ENCODE measurements at places on chromosomes 2 and 18.

GRCh38 chr2:222576171-222577081 is 79.5 kb downstream of the FARSB start:
- no peak for DNase-seq

- no peak for DNase-seq
Observed at GRCh38 chr18:2656981-2657512, 1.5 kb downstream of the SMCHD1 start.

DNA sequence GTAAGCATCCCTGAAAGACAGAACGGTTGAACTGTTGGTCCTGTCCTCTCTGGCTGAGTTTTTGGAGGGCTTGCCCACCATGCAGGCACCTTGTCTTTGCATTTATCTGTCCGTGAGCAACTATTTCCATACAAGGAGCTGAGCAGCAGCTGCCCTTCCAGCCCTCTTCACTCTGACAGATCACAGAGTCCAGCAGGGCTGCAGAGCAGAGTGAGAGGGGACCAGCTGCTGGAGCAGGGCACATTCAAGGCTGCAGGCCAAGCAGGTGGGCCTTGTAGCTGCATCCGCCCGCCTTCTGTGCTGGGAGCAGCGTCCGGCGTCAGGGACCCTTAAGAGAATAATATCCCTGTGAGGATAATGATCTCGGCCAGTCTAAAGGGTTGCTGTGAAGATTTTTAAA is 9.5 kb downstream of the SMYD1 start:
- no peak for DNase-seq

DNA sequence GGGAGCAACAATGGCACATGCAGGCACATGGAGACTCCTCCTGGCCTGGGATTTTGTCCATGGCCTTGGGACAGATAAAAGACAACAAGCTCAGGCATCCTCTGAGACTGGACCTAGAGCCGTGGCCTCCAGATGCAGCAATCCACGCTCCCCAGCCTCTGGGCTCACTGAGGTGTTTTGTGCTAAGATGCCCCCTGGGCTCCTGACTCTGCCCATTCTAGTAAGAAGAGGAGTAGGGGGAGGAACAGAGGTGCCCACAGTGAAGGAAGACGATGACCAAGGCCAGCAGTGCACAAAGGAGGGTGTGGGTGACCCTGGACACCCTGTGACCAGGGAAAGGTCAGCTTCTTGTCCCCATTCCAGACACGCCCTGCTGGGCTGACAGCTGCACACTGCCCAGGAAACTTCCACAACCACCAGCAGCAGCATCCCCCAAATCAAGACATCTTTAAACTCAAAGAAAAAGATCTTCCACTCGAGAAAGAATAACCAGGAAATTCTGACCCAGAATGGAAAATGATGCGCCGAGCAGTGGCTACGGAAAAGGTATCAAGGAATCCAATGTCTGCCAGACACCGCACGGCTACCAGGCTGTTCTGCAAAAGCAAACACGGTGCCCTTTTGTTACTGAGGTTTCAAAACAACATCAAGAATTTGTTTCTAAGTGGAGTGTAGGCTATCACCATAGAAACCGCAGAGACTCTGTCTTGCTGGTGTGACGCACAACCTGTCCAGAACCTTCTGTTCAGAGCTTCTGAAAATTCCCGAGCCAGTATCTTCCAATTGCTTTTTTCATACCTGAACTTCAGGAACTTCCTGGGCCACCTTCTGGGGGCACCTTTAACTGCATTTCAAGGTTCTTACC is 65.5 kb downstream of the ZNF516 start:
- DNase-seq = peak; percentile 13
